ENCODE measurements at places on chromosomes 1 and 21.

GRCh38 chr1:70195342-70195741 is 10.0 kb downstream of the LRRC40 start:
- no peak for DNase-seq

DNA sequence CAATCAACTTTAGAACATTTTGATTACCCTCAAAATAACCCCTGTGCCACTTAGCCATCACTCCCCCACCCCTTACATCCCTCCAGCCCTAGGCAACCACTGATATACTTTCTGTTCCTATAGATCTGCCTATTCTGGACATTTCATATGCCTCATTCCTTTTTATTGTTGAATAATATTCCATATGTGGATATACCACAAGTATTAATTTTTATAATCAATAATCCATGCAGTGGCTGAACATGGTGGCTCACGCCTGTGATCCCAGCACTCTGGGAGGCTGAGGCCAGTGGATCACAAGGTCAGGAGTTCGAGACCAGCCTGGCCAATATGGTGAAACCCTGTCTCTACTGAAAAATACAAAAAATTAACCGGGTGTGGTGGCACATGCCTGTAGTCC is 20.1 kb upstream of the MED18 start:
- no peak for DNase-seq

- no peak for DNase-seq
These were observed 16.0 kb downstream of the ELK4 start for GRCh38 chr1:205615789-205616188.

DNA sequence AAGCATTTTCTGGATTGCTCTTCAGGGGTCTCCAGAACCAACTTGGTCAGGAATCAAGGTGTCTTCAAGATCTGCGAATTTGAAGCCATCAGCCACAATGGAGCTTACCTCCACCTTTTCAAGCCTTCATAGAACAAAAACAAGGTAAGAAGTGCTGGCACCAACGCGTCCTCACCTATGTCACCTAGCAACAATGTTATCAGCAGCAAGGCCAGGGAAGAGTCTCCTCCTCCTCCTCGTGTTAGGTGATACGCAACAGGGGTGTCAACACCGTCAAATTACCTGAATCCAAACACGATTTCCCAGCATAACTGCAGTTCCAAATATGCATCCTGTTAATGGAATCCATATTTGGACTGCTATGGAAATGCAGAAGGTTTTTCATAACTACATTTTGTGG is 4.1 kb upstream of the TIAM1 start:
- DNase-seq, result no peak

DNA sequence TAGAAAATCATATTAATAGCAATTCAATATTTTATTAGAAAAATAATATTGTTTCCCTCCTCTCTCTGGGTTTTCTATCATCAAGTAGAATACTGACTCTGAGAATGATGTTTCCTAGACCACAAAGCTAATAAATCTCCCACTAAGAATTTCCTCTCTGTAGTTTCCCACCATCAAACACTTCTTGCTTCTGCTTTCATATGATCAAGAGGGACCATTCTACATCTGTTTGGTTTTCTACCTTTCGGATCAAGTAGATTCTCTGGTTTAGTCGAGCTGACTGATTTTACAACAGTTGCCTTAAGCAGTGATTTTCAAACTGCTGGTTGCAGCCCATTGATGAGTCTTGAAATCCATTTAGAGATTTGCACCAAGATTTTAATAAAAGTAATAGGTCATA is 240.2 kb upstream of the PTBP2 start:
- no peak for DNase-seq

GRCh38 chr1:145887631-145888030 is 2.0 kb upstream of the ANKRD35 start:
- DNase-seq, result no peak

GRCh38 chr1:54885807-54886723 is 930 bp downstream of the DHCR24 start:
- DNase-seq, result no peak

DNA sequence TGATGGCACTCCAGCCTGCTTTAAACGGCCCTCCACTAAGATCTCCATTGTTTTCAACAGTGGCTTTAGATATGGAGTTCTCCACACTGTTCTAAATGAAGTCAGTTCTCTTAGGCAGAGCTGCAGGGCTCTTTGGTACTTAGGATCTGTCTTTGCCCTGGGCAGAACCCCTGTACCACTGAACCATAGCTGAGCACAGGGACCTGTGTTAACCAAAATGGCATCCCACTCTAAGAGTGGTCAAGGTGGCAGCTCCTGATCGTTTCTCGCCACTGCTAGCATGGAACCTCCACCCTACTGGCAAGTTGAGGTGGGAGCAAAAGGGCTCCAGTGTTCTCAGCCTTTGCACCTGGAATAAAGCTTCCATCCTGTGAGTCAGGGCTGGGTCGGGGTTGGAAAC is 186.7 kb downstream of the TM2D1 start:
- DNase-seq, result no peak

- no peak for DNase-seq
These were observed 422.1 kb downstream of the PLPP3 start for GRCh38 chr1:56156971-56157876.

DNA sequence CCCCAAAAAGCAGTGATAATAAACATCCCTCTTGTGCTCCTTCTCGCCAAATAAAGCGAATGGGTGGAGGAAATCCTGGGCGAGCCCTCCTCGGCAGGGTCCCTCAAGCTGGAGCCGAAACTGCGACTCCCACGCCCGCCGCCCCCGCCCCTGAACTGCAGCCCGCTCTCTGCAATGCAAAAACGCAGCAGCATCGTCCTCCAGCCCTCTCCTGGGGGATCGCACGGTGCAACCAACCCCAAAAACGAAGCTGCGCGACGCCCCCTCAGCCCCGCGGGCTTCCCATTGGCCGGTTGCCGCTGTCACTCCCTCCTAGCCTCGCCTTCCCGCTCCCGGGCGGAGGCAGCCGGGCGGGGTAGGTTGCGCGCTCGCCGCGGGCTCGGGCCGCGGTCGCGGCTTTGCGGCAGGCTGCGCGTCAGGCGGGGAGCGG is at the start of gene TMCC2:
TMCC2 (plus strand) TSS at position 363 of the 430 bp plus-strand sequence. CDS start 619 bp downstream, outside the sequence.
- peak; percentile 69 for DNase-seq

- no peak for DNase-seq
These were observed 34.8 kb downstream of the CASZ1 start for GRCh38 chr1:10761503-10762152.

- no peak for DNase-seq
These were observed 80.6 kb upstream of the SLFNL1 start for GRCh38 chr1:41101950-41102607.

DNA sequence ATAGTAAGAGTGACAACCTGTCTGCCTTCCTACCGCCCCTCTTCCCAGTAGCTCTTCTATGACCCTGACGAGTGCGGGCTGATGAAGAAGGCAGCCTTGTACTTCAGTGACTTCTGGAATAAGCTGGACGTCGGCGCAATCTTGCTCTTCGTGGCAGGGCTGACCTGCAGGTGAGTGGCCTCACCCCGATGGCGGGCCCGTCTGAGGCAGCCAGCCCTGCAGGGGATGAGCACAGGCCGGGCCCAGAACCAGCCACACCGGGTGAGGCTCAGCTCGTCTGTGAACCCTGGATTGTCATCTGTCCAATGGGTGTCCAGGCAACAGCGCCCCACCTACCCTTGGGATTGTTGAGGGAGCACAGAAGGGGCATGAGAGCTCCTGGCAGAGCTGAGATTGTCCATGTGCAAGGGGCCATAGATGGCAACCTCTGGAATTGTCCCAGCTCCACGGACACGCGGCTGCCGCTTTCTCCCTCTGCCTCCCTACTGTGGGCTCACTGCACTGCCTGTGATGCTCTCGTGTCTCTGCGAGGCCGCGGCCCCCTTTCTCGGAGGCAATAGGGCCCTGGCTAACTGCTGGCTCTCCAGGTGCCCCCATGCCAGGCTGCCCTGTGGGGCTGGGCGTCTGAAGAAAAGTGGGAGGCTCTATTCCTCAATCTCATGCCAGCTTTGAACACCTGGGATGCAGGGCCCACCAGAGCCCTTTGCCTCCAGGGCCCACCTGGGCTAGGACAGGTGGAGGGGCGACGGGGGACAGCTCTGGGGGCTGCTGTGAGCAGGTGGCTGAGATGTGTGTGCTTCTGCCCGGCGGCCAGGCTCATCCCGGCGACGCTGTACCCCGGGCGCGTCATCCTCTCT is 50.0 kb upstream of the LRRC3 start:
- no peak for DNase-seq

- no peak for DNase-seq
These were observed 10.7 kb upstream of the FCER1A start for GRCh38 chr1:159291424-159291823.

DNA sequence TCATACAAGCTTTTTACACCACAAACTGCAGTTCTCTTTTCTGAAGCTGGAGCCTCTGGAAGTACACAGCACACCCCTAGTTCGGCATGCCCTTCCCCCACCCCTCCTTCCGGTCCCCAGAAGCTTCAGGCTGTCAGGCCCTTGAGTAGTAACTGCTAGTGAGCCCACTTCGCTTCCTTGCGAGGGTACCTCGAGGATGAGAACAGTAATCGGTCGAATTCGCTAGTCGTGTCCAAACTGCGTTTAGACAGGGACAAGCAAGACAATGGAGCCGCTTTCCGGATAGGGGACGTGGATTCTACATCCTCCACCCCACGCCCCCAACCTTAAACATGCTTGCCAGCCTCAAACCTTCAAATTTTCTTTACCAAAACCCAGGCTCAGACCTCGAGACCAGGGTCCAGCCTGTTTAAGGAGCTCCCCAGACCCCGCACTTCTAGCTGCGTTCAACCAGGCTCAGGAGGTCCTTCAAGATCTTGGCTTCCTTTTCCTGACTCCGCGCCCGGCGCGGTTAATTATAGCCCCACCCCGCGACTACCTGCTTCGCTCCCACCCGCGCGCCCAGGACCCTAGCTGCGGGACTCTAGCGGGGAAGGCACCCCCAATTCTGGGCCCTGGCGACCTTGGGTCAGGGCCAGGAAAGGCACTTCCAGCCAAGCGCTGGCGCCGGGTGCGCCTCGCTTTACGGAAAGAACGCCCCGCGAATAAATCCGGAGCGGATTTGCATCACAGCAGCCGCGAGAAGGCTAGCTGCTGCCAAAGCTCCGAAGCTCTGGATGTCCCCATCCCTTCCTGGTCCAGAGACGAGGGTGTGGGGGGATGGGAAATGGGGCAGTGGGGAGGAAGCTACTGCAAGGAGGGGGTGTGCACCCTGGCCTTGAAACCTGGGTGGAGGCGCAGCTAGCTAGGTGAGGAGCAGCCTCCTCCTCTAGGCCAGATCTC is 8.1 kb upstream of the TSPAN1 start:
- peak; percentile 28 for DNase-seq

DNA sequence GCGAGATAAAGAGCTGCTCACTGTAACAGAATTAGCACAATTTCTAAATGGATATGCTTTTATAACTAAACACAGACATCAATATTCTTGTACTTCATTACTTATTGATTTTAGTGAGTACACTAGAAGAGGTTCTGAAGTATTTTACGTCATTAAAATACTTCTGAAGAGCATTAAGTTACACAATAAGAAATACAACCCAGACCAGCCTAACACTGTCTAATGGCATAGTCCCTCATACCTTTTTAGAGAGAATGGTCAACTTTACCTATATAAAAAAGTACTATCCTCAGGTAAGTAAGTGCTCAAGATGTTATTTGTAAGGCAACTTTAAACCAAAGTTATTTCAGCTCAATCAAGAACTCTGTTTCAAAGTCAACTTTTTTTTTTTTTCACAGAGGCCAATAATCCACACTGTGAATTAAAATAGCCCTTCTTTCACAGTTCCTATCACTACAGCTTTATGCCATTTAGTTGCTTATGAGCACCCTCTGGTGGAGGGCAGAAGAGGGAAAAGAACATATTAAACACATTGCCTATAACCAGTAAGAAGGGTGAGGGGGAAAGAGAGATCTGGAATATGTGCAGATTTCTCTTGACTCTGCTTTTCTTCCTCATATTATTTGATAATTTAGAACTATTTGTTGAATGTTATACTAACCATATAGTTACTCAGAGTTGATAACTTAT is 182.1 kb upstream of the DMRTA2 start:
- no peak for DNase-seq

- DNase-seq, result no peak
These were observed 28.8 kb downstream of the TOR1AIP1 start for GRCh38 chr1:179910934-179911333.

DNA sequence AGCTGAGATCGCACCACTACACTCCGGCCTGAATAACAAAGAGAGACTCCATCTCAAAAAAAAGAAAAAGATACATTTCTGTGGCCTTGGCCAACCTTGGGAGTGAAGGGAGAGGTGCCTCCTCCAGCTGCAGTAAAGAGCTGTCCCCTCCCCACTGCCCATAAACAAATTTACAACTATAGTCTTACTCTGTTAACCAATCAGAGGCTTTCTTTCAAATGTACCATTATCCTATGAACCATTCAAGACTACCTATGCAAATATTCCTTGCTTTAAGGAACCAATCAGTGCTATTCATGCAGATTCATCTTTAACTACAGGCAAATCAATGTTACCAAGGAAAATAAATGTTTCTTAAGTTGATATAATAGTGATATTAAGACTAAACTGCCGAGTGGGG is 1.0 kb downstream of the CELA2B start:
- DNase-seq, result no peak

DNA sequence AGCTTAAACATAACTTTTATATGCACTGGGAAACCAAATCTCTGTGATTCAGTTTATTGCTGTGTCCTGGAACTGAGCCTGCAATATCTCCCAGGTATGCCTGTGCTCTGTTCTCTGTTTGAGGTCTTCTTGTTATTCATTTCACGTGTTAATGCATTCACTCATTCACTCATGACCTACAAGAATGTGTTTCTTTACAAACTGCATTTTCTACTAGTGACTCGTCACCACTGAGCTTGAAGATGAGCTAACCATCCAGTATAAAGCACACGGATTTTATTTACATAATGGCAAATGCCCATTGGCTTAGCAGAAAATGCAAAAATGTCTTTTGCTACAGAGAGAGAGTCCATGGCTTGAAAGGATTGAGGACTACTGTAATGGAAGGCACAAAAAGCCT is 75.0 kb upstream of the DUSP10 start:
- DNase-seq, result no peak

- no peak for DNase-seq
These were observed 13.2 kb upstream of the A3GALT2 start for GRCh38 chr1:33334081-33334552.

- DNase-seq, result no peak
These were observed 35.8 kb upstream of the RUNX1 start for GRCh38 chr21:35084869-35085268.

DNA sequence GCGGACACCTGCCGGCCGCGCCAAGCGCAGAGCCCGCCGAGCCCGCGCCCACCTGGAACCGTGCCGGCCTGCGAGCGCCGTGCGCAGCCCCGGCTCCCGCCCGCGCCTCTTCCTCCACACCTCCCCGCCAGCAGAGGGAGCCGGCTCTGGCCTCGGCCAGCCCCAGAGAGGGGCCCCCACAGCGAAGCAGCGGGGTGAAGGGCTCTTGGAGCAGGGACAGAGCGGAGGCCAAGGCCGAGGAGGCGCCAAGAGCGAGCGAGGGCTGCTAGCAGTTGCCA is 50.1 kb upstream of the KRTAP19-8 start:
- DNase-seq, result no peak
